ENCODE measurements at places on chromosomes 1 and 21. TPM values are rescaled to one million over a fixed set of nuclear protein-coding genes. Genes with fewer than 3 reads are reported as not detected.

DNA sequence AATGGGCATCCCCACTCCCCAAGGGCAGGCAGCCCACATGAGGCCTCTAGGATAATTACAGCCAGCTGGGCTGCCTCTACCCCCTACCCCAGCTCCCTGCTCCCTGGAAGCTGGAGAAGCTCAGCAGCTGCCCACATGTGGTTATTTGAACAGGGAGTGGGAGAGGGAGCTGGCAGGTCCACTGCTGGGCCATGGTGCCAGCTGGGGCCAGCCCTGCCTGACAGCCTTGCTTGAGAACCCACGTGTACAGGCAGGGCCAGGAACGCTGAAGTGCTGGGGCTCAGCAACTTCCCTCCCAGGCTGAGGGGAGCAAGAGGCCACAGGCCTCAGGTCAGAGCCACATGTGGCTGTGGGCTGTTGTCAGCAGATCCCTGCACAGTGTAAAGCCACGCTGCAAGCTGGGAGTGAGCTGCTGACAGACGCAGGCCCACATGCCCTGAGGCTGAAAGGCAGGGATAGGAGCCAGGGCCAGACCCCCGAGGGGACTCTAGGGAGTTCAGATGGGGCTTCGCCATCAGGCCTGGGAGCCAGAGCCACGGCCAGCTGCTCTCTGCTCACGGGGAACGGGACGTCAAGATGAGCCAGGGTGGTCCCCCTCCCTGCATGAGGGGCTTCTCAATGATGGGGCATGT is 129.0 kb downstream of the SYF2 start:
- DNase-seq = no peak

DNA sequence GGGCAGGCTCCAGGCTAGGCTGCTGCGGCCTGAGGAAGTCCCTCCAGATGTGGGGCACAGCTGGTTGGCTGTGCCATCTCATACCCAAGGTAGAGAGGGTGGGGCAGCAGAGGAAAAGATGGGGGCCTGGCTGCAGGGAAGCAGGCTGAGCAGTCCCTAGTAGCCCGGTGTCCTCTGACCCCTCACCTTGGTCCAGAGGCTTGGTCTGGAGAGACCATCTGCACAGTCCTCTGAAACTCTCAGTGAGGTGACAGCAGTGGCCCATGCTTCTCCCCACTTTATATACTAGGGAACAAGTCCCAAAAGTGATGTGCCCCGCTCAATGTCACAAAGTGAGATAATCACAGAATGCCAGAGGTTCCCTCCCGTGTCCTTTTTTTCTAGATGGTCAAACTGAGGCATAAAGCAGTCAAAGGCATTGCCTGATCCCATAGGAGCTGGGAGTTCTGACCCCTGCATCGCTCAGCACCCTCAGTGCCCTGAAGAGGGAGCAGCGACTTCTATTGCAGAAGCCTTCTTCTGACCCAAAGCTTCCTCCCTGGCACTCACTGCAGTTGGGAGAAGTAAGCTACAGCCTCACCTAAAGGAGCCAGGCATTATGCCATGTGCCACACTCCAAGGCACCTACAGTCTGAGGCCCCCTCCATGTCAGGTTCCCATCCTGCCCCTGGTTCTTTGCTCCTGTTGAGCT is 45.5 kb downstream of the TRABD2B start:
- DNase-seq = no peak

- DNase-seq = no peak
These were observed 828 bp upstream of the RGS8 start for GRCh38 chr1:182685215-182685614.

- no peak for DNase-seq
These were observed 104.5 kb upstream of the ARHGEF16 start for GRCh38 chr1:3349968-3350299.

GRCh38 chr1:114314576-114314975 is 160.9 kb upstream of the SYT6 start:
- no peak for DNase-seq

DNA sequence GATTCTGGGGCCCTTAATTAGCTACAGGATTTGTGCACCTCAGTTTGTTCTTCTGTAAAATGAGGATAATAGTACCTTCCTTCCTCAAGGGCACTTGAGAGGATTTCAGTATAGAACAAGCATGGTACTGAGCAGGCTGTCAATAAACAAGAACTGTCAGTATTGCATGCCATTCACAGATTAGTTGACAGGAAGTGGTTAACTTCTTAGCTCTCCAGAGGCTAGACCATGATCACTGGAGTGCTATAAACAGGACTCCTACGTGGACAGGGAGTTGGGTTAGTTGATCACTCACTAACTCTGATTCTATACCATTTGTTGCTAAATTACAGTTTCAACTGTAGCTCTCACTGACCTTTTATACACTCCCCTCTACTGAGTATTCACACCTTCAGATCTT is 126.2 kb upstream of the DAB1 start:
- no peak for DNase-seq

Gene PADI2
- not detected for total RNA-seq

Gene IFI44
- 10.0 TPM for total RNA-seq

Gene SELL
- 66.8 TPM for total RNA-seq

Gene CFAP74
- not detected for total RNA-seq
